ENCODE measurements at places on chromosomes 5 and 9.

- no peak for DNase-seq
Observed at GRCh38 chr9:98328770-98329169, 73.3 kb upstream of the TBC1D2 start.

GRCh38 chr9:104463864-104464263 is 40.2 kb upstream of the OR13F1 start:
- DNase-seq: no peak

DNA sequence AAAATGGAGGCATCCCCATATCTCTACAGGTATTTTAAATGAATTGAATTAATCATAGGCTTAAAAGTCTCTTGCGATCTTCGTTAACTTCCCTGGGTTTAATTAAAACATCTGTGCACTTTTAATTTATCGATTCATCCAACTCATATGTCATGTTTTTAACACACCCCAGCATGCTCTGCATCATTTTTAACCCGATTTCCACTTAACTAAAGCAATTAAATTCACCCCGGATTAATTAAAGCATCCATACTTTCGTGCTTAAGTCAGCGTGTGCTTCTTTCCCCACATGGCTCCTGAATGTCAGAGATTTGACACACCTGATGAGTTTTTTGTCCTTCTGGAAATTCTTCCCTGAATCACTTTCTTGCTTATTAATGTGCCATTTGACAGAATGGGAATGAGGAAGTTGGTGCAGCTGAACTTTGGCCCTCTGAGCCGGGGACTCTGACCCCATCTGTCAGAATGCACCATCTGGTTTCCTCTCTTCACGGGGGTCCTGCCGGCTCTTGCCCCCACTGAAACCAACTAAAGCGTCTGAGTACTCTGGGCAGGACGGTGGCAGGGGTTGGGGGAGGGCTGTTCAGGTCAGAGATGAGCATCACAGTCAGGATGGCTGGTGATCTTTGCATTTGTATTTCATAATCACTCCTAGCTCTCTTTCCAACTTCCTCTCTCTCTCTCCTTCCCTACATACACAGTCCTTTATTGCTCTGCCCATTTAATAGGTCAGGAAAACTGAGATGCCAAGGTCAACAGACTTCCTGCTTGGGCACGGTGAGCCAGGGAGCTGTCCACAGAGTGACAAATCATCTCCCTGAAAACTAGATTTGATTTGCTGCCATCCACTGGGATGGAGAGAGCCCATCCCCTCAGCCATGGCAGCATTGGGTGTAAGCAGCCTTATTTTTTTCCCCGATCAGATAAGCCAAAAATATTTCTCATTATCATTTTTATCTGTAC is 180.3 kb upstream of the WWC1 start:
- no peak for DNase-seq

- DNase-seq: no peak
Observed at GRCh38 chr9:121972501-121972981, 120.6 kb downstream of the TTLL11 start.

DNA sequence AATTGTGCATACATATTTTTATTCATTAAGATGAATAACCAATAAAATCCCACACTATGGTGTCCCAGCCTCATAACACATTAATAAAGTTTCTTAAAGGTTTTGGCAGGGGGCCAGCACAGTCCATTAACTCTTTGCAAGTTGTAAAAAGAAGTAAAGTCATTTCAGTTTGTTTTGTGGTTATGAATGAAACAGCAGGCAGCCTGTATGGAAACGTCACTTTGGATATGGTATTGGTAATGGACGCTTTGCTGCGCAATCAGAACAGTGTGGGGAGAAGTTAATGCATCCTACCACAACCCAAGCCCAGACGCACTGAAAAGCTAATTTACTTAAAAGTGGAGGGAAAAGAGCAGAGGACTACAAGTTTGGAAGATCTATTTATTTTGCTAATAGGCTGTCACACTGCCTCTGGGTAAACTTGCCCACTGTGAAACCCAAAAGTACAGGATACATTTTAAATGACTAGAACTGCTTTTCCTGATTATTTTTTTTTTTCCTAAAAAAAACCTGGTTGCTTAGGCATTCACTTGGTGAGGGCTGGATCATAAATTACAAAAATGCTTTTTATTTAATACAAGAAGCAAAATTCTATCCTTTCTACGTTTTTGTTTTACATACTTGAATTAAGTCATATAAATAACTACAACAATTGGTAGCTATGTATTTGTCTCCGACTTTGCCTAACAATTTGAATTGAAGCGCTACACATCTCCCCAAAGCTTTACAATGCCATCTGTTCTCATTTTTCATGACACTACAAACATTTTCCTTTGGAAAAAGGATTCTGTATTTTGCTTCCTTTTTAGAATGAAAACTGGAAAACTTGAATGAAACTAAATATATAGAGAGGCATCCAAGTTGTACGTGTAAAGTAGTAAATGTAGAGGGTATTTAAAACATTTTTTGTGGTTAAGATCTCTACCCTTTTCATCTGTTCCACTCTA is 104.3 kb downstream of the NFIB start:
- no peak for DNase-seq

GRCh38 chr5:52892242-52892878 is 96.8 kb upstream of the ITGA2 start:
- no peak for DNase-seq

DNA sequence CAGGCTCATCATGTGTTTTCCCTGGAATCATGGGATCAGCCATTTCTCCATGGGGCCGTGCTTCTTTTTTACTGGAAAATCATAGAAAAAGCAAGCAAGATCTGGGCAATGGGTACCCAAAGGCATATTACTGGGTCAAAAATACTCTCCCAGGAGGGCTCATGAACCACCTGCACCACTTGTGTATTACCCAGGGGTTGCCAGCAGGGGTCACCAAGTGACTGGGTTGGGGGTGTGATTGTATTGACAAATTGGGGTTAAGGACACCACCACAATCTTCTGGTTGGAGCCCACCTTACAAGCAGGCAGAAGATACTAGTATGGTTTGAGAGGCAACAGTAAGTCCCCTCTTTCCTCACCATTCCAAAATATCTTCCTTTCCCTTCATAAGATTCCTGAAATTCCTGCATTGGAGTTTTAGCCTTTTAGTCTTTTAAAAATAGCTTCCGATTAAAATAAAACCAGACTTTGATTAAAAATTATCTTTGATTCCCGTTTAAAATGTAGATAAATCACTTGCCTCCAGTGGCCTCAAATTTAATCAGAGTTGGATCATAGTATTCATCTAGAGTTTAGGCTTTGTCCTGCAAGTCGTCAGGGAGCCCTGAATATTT is 603.3 kb downstream of the KIF4B start:
- peak; percentile 63 for DNase-seq

DNA sequence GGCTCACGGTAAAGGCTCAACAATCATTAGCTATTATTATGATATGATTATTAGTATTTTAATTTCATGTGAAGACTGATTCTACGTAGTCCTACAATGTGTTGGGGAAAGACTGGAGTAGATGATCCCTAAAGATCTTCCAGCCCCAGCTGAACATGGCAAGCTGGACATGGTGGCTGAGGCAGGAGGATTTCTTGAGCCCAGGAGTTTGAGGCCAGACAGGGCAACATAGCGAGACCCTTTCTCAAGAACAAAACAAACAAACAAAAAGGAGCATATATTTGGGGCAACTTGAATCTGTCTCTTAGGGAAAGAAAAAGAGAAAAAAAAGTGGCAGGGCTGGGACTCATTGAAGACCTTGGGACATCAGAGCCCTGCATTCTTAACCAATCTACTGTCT is 16.2 kb upstream of the FAT2 start:
- DNase-seq: no peak

- DNase-seq: no peak
Observed at GRCh38 chr5:15956622-15957021, 223.0 kb downstream of the MARCHF11 start.

DNA sequence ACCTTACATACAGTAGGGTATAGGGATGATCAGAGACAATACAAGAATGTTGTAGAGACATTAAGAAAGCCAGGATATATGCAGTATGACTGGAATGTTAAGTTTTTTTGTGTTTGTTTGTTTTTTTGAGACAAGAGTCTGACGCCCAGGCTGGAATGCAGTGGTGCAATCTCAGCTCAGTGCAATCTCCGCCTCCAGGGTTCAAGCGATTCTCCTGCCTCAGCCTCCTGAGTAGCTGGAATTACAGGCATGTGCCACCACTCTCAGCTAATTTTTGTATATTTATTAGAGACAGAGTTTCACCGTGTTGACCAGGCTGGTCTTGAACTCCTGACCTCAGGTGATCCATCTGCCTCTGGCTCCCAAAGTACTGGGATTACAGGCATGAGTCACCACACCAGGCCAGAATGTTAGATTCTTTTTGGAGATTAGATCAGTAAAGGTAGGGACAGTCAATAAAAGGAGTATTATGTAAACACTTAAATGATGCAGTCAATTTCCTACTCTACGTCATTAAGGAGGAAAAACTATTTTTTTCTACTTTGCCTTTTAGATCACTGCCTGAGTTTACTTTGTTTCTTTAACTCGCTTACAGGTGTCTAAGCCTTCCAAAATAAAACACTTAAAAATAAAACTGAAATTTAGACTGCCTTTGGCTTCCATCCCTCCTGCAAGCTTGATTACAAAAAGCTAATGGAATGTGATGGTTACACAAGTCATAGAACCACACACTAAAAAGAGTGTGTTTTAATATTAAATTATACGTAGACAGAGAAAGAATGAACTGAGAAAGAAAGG is 6.8 kb upstream of the HNRNPA0 start:
- no peak for DNase-seq
